ENCODE measurements at places on chromosomes 3 and 15.

GRCh38 chr3:10600726-10601125, 95.3 kb upstream of the ATP2B2 start:
- DNase-seq = no peak

GRCh38 chr3:23877329-23877980, 39.3 kb downstream of the NKIRAS1 start:
- no peak for DNase-seq

DNA sequence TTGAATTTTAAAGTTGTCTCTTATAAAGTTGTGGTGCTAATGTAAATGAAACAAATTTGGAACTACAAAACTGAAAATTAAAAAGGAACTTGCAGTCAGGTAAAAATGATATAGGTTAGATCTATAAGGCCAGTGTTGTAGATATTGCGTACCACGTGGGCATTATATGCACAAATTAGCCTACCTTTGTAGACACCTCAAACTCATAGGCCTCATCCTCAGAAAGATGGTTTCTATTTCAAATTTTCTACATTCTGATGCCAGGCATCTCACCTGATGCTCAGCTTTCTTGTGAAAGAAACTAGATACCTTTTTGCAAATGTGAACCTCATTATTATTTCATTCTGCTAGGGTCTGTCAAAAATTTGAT, 25.6 kb downstream of the TMEM207 start:
- no peak for DNase-seq

DNA sequence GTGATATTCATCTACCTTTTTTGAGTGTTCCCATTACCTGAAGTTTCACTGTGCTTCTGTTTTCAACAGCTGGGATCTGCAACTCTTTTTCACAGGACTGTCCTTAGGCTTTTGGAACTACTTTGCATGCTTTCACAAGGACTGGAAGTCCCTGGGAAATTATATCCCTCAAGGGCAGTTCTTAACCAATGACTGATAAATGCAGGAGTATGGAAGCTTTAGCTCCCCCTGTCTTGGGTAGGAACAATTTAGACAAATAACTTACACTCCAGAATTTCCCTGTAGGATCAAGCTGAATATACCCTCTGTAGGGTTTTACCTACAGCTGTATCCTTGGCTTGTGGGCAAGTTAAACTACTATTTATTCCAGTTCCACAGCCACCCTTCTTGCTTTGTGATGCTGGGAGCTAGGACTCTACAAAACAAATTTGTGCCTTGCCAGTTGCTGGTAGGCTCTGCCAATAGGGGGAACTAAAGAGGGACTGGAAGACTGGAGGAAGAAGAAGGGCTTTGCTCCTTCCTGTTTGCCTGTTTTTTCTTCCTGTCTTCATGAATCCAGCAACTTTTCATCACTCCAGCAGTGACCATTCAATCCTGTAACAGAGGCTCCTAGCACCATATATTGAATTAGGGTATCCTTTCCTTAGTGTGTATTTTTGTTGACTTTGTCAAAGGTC, 6.8 kb upstream of the ZNF280D start:
- no peak for DNase-seq

GRCh38 chr3:10417847-10418246, 87.5 kb downstream of the ATP2B2 start:
- no peak for DNase-seq

GRCh38 chr3:150077107-150077506, 106.4 kb upstream of the PFN2 start:
- no peak for DNase-seq
